ENCODE measurements at places on chromosomes 6 and 20.

DNA sequence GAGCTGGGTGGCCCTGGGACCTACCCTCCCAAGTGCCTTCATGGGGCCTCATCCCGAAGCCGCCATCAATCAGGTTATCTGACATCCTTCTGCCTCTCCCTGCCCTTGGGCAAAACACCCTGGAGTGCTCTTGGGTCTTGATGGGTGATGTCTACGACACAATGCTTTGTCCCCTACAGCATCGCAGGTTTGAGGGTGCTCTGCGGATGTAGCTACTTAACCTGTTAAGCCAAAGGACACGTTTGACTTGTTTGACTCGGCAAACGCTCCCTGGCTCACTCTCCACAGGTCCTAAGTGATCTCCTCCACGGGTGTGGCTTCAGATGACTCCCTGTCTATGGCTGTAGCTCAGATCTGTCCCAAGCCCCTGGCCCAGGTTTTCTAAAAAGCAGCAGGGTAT is 35.6 kb downstream of the TBC1D7 start:
- no peak for DNase-seq

- DNase-seq: no peak
Measured at GRCh38 chr6:107124934-107125348, 9.6 kb upstream of the BEND3 start.

DNA sequence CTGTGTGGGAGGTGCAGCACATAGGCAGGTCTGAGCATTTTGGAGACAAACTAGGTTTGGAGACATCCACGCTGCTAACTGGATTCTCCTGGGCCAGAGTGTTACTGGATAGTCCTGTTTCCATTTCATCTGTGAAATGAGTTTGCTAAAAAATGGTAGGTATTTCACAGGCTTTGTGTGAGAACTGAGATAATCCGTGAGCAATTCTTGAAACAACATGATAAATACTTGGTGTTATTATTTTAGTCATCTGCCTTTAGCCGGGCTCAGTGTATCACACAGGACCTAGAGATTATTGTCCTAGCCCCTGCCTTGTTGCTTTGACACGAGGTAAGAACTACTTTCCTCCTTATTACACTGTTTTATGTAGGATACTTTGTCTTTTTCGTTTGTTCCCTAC is 63.0 kb downstream of the PRR18 start:
- DNase-seq: no peak

- DNase-seq: no peak
Measured at GRCh38 chr20:36881331-36881730, 5.4 kb downstream of the TLDC2 start.

DNA sequence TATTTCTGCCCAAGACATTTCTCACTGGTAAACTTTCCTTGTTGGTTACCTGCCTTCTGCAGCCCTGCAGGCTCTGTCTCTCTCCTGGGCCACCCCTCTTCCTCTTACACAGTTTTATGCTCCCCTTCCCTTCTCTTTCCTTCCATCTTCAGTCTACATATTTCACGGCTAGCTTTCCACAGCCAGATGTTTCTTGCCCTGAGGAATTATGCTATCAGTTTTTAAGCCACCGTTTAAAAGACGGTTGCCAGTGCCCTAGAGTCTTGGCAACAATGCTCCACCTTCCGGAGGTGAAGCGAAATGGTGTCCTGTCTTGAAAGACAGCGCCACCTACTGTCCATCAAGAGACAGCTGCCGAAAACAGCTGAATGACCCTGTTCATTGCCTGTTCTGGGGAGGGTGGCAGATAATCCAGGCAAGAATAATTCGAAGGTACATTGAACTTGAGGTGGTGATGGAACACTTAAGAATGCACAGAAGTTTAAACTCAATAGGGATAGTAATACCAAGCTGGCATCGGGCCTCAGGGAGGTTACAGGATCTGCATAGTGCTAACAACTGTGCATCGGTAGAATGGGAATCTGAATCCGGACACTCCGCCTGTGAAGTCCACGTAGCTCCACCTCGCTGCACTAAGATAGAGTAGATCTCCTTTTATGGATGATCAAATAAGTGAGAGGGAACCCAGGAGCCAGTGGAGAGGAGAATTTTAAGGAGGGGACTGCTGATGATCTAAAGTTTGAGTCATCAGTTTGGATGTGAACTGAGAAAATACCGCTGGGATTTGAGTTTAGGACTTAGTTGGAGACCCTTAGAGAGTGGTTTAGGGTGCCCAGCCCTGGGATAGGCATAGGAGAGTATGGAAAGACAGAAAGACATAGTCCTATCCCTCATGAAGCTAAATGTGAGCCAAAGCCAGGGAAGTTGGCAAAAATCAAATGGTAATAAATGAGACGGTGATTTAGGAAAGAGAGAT is 4.8 kb upstream of the TRIM40 start:
- DNase-seq: peak; percentile 38

DNA sequence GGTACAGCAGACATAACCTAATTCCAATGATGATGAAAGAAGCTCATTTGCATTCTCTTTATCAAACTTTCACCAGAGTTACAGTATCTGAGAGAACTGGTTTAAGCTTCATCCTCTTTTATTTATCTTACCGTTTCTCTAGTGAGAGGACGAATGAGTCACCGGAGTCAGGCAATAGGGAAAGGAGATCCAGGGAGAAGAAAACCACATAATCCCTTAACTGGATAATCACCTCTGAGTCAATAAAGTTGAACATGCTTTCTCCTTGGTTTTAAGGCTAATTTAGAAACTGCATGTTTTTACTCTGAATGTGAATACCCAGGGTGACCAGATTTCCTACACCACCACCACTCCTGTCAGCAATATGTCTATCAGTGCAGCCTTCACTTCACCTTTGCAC is 313.7 kb upstream of the TBX18 start:
- DNase-seq: no peak

- no peak for DNase-seq
Measured at GRCh38 chr6:31836474-31837368, 9.2 kb downstream of the HSPA1B start.

DNA sequence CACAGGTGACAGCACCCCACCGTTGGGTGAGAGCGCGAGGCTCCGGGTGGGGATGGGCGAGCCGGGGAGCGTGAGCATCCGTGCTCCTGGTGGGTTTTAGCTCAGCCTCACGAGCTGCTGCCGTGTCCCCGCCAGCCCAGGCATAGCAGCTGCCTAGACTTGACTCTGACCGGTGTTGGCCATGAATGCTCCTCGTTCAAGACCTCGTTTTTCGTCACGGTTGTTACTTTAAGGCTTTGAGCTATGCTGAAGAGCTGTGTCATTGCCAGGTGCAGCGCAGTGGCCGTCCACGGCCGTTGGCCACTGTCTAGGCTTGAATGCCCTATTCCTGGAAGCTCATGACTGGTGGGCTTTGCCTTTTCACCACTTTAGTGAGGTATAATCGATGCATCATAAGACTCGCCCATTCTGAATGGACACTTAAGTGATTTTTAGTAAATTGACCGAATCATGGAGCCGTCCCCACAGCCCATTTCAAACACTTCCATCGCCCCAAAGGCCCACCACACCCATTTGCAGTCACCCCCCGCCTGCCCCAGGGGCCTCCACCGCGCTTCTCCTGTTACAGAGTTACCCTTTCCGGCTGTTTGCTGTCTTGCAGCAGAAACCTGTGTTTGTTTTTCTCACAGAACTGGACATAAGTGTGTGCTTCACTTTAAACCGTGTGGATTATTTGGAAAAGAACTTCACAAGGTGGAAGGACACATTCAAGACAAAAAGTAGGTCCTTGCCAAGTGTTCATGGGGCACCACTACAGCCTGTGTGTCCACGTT is 21.4 kb upstream of the ADRM1 start:
- no peak for DNase-seq

DNA sequence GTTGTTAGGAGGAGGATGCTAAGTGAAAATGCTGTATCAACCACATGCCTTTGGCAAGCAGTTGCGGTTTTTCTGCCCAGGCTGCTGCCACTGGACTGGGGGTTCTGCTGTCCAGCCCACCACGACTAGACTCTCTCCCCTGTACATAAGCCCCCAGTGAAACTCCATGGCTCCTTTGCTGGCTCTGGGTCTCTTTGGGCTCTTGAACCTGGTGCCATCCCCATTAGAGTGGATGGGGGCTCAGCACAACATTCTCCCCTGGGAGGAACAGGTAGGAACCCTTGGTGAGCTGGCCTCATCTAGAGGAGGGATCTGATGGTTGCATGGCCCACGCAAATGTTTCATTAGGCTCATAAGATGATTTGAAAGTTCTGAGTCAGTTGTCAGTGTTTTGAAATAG is 204.8 kb upstream of the KCNG1 start:
- no peak for DNase-seq

DNA sequence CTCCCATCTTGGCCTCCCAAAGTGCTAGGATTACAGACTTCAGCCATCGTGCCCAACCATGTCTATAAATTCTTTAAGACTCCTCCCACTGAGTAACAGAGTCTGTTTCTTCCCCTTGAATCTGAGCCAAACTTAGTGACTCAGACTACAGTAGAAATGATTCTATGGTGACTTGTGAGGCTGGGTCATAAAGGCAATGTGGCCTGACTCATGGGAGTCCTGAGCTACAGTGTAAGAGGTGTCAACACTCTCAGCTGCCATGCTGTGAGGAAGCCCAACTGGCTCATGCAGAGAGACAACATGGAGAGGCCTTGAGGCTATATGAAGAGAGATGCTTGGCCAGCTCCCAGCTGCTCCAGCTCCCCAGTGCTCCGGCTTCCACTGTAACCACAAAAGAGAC is 5.2 kb upstream of the NRSN2 start:
- DNase-seq: no peak

DNA sequence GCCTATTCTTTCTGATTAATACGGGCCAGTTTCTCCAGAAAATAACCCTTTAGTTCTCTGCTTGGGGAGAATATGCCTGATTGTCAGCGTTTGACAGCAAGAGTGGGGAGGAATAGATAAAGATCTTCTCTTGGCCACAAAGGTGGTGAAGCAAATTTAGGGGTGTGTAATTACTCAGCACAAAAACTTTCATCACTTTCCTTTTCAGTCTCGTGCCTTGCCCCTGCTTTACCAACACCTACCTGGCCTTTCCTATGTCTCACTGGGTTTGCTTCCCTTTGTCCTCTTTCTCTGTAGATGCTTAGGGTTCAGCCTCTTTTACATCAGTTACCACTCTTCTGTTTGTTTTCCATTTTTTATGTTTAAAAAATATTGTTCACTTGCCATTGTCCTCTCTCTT is 99.2 kb downstream of the MCHR2 start:
- no peak for DNase-seq

DNA sequence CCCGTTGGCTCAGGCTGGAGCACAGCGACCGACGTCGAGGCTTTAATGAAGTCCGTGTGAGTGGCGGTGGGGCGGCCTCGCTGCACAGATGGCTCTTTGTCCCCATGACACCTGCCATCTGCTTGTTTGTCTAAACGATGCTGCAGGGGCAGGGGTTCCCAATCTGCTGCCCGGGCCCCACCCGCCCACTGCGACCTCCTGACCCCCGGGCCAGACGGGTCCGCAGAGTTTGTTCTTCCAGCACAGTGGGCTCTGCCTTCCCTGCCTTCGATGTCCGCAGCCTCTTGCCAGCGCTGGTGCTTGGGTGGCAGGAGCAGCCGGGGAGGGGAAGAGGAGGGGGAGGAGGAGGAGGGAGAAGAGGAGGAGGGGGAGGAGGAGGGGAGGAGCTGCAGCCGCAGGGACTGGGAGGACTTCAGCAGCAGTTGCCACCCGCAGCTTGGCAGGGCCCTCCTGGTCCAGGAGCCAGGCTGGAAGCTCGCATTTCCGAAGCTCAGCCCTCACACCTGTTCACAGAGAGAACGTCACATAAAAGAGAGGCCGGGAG is 210.0 kb downstream of the DLL1 start:
- no peak for DNase-seq

DNA sequence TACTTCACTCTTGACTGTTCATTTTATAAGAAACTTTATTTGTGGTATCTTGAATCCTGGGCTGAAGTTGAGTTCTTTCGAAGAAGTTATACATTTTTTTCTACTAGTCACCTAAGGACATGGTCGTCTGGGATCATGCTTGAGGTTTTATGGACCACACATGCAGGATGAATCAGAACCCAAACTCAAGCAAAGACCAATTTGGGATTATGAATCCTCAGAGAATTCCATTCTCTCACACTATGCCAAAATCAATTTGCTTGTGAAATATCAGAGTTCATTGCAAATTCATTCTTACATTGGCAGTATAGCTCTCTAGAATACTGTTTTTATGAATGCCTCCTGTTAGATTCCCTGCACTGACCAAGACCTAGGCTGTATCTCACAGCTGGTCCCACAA is 114.3 kb upstream of the HDAC2 start:
- DNase-seq: no peak

DNA sequence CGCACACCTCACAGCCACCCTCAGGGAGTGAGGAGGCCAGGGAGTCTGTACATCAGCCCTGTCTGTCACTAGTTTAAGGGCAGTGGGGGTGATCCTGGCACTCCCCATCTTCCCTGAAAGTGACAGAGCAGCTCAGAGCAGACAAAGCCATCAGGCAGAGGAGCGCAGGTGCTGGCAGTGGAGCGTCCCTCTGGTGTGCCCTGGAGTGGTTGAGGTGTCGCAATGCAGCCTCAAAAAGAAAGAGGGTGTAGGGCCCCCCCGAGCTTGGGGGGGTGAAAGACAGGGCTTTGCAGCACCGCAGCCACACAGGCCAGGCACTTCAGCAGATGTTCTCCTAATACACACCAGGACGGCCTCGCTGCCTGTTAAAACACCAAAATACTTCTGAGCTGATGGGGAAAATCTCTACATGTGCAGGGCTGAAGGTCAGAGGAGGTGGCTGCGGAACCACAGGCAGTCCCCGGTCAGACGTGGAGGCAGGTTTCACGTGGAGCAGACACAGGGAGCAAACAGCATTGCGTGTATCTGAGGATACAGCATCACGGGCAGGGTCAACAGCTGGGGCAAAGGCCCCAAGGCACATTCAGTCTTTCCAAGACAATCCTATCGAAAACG is 69.5 kb downstream of the PREX1 start:
- no peak for DNase-seq

DNA sequence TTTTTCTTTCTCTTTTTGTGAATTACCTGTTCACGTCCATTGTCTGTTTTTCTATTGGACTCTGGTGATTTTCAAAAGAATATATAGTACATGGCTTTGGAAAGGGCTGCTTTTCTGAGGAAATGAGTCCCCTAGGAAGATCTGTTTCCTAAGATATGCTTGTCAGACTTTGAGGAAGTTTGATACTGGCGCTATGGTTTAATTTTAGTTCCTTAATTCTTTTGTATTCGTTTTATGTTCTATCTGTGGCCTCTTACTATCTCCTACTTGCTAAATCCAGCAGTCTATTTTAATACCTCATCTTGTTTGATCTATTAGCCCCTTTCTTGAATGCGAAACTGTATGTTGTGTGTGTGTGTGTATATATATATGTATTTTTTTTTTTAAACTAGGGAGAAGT is 101.9 kb downstream of the LIN28B start:
- DNase-seq: no peak
